Neural progenitor cell (in vitro differentiated cells): ENCODE measurements at places on chromosomes 4 and X. TPM values are rescaled to one million over a fixed set of nuclear protein-coding genes. Genes with fewer than 3 reads are reported as not detected.

The UBE2D3 gene
- 472 and 573 TPM in 2 replicates for total RNA-seq

The CTAG2 gene
- total RNA-seq = not detected in 2 replicates

The YTHDC1 gene
- 73.0 and 108 TPM in 2 replicates for total RNA-seq

- peak; percentile 68 for DNase-seq
Measured at GRCh38 chr4:119314356-119314755, 7.6 kb downstream of the FABP2 start.

DNA sequence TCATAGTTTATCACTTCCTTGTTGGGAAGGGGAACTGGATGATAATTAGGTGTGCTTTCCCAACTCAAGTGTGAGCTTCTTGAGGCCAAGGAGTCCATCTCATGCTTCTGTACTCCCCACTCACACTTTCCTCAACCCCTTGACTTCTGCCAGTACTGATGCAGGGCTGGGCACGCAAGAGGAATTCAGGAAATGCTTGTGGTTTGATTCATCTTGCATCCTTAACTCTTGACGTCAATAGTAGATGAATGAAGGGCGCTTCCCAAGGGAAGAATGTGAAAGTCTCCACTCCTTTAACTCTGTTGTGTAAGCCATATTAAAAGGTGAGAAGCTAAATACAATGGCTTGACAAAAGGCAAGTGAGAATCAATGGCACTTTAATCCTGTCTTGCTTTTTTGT, 101.8 kb downstream of the AGTR2 start:
- DNase-seq = no peak

DNA sequence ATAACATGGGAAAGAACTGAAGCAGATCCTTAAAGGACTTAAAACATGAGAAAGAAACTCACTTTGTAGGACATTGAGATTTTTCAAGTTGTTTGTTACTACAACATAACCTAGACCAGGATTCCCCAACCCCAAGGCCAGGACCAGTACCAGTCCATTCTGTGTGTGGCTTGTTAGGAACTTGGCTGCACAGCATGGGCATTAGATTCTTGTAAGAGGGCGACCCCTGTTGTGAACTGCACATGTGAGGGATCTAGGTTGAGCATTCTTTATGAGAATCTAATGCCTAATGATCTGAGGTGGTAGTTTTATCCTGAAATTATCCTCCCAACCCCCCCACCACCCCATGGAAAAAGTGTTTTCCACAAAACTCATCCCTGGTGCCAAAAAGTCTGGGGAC, 566.1 kb downstream of the KCTD8 start:
- DNase-seq = no peak

The SPANXA2 gene
- total RNA-seq = not detected in 2 replicates
